ENCODE measurements at places on chromosomes 16 and 17. TPM values are rescaled to one million over a fixed set of nuclear protein-coding genes. Genes with fewer than 3 reads are reported as not detected.

DNA sequence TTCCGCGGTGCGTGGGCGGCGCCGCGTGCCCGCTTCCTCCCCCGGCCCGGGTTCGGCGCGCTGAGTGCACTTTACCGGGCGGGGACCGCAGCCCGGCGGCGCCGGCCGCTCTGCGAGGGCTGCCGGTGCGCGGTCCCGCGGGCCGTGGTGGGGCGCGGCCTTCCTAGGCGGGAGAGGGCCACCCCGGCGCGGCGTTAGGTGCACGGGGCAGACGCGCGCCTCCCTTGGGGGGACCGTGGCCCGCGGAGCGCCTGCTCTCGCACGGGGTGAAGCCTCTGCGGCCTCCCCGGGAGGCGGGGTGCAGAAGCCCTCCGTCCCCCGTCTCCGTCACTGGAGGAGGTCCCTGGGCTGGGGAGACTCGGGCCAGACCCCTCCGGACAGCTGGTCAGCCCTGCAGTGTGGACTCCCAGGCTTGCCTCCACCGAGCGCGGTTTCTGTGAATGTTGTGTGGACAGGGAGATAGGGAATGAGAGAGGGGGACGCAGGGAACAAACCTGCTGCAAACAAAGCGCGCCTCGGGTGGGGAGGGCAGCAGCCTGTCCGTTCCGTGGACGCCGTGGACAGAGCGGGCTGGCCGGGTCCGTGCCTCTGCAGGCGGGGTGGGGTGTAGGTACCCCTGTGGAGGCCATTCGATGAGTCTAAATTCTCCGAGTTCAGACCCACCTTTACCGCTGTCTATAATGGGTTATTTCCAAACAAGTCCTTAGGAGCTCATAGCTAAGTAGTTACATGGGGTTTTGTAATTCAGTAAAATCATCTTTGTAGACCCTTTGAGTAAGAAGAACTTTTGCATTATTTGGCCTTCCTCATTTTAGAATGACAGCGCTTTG lies 721 bp downstream of the TBCD start:
- peak; percentile 53 for DNase-seq

DNA sequence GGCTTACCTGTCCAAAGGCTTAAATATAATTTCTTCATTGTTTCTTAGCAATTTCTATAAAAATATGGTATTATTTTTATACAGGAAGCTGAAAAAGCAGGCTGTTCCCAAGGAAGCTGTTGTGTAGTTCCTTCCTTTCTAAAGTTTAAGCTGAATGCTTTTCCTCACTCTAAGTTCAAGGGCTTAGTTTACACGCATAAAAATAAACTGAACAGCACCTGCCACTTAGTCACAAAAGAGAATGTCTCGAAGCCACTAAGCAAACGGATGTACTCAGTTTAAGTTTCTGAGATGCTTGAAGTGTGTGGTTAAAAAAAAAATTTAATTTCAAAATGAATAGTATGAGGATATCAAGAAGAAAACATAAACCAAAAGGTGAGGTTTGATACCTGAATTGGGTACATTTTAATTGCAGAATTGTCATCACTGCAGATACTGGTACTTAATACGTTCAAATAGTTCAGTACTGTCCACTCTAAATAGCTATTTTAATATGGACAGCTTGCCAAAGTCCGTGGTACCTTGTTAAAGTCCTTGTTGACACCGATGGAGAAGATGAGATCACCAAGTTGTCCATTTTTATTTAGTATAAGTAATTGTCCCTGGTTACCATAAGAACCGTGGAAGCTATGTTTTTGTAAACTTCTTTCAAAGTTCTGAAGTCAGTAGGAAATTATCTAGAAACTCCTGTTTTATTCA lies 38.1 kb downstream of the MRTFB start:
- no peak for DNase-seq

- DNase-seq = no peak
Measured at GRCh38 chr17:29146369-29146972, 33.7 kb downstream of the MYO18A start.

The STAC2 gene
- 0.13 TPM for total RNA-seq

GRCh38 chr17:39277110-39277509 lies 51.4 kb upstream of the STAC2 start:
- no peak for DNase-seq

DNA sequence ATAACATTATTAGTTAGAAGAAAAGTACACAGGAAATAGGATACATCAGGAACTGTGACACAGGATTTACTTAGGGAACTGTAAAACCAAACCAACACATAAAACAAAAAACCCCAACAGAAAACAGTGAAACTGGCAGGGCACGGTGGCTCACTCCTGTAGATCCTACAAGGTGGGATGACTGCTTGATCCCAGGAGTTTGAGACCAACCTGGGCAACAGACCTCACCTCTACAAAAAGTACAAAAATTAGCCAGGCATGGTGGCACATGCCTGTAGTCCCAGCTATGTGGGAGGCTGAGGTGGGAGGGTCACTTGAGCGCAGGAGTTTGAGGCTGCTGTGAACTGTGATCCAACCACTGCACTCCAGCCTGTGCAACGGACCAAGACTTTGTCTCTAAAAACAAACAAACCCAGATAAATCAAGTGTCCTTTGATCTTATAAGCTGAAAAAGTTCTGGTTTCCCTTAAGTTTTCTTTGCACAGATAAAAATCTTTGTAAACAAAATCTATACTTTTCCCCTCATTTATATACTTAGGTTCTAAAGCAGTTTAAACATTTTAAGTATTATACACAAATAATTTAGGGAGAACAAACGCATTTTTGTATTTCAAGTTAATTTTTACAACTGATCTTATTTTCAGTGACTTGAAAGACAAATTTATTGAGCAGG lies 111.5 kb upstream of the TOB1 start:
- DNase-seq = no peak

The FAAP100 gene
- 9.7 TPM for total RNA-seq

The LSM12 gene
- total RNA-seq = 76.7 TPM

GRCh38 chr17:66411520-66411919 lies 109.1 kb downstream of the PRKCA start:
- no peak for DNase-seq

The KRT14 gene
- not detected for total RNA-seq

DNA sequence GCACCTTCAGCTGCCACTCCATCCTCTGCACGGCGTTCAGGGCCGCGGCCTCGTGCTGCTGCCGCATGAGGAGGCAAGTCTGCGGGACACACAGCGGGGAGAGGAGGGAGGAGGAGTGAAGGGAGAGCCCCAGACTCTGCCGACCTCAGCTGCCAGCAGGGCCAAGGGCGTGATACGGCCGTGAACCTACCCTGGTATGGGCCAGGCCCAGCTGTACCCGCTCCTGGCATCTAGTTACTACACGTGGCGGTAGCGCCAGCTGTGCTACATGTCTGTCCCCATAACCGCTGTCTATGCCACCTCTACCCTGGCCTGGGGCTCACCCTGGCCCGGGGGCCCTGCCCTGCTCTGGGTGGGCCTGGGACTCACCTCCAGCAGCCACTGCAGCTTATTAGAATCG lies 51.1 kb downstream of the ZNF778 start:
- DNase-seq = no peak

GRCh38 chr16:86398622-86399021 lies 111.7 kb upstream of the FOXF1 start:
- no peak for DNase-seq

DNA sequence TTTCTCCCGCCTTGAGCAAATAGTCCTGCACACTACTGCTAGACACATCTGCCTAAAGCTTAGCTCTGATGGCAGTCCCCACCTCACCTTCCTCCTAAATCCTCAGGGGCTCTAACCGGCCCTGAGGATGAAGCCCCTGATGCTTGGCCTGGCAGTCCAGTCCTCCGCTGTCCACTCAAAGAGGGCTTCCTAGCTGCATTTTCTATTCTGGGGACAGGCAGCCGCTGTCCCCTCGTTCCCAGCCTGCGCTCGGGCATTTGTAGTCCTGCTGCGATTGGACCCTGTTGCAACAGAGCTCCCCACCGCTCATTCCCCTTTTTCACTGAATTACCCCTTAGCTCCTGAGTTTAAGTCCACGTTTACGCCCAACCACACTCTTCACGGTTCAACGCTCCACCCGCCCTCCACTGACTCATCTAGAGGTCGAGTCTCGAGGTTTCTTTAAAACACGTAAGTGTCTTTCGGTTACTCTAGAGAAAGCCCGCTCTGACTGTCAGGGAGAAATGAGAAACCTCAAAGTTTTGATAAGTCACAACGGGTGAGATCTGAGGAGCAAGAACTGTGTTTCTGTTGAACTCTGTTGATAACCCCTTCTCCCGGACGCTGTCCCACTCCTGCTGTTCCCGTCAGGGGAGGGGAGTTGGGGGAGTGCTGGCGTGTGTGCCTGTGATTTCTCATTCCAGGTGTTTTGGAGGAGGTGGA lies 4.5 kb downstream of the CCR7 start:
- DNase-seq = no peak

DNA sequence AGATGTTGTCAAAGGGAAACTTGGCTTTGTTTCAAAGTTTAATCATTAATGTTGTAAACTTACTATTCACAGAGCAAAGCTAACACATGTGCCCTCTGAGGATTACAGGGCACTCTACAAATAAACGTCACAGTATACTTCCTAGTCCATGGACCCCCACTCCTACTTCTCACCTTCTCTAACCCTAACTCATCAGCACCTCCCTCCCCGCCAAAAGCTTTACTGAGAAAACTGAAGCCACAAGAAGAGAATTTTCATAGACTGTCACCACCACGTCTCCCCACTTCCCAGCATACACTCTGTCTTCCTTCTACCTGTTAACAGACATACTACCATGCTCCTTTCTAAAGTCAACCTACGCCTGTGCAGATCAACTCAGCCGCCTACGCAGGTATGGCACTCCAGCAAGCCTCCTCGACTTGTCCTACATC lies 29.0 kb downstream of the HELZ start:
- no peak for DNase-seq

- DNase-seq = no peak
Measured at GRCh38 chr17:15659663-15660062, 24.4 kb downstream of the TRIM16 start.

The CES3 gene
- 5.7 TPM for total RNA-seq

DNA sequence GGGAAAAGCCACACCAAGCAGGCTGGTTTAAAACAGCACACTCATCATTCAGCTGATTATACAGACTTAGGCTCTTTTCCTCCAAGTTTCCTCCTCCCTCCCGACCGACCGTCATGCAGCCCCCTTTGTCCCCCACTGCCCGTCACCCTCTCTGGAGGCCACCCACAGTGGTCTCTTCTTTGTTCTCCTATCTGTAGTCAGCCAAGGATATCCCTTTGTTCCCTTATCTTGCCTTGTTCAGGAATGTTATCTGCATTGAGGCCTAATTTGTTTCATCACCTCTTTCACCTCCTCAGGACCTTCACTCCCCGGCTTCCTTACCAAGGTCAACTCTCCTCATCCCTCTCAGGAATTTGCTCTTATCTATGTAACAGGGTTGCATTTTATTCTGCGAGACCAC lies 186.4 kb upstream of the CDH13 start:
- peak; percentile 79 for DNase-seq

DNA sequence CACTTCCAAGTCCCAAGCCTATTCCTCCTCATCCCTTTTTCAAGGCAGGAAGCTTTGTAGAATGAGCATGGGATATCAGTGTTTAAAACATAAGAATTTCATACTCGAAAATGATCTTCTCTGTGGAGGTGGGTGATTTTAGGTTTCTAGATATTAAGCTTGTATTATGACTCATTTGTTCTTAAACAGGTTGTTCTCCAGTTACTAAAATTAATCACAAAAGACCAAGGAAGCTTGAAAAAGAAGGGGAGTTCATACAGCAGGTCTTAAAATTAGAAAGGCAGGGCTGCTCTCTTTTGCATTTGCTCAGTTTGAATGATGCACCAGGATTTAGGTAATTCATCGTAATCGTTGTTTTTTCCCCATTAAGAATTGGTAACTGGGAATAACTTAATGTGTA lies 208.7 kb downstream of the PRKCA start:
- no peak for DNase-seq

The CNTNAP4 gene
- not detected for total RNA-seq

DNA sequence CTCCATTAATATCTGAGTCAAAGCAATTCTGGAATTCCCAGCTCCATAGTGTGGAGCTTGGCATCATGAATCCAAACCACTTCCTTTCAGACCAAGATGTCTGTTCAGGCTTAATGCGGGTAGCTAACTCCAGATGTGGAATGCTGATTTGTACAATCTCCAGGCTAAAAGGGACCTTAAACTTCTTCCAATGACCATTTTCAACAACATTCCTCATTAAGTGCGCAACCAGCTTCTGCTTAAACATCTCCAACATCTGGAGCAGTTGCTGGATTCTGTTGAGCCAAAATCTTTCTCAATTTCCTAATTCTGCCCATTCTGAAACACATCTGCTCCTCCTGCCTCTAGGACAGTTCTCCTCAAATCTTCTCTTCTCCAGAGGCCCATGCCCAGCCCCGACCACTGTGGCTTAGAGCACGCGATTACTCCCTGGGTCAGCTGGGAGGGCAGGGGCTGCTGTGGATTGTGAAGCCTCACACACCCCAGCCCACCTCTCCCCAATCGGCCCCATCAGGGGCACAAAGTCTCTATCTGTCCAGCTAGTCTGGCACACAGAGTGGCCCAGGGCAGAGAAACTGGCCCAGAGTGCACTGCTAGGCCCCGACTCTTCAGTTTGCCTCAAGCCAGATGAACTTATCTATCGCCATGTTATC lies 36.2 kb downstream of the ASPA start:
- no peak for DNase-seq

The MEIOB gene
- total RNA-seq = 1.9 TPM
